ENCODE measurements at places on chromosomes 4 and X.
A peak's percentile ranks its signal among the peaks of the same experiment; 100 is the strongest.

DNA sequence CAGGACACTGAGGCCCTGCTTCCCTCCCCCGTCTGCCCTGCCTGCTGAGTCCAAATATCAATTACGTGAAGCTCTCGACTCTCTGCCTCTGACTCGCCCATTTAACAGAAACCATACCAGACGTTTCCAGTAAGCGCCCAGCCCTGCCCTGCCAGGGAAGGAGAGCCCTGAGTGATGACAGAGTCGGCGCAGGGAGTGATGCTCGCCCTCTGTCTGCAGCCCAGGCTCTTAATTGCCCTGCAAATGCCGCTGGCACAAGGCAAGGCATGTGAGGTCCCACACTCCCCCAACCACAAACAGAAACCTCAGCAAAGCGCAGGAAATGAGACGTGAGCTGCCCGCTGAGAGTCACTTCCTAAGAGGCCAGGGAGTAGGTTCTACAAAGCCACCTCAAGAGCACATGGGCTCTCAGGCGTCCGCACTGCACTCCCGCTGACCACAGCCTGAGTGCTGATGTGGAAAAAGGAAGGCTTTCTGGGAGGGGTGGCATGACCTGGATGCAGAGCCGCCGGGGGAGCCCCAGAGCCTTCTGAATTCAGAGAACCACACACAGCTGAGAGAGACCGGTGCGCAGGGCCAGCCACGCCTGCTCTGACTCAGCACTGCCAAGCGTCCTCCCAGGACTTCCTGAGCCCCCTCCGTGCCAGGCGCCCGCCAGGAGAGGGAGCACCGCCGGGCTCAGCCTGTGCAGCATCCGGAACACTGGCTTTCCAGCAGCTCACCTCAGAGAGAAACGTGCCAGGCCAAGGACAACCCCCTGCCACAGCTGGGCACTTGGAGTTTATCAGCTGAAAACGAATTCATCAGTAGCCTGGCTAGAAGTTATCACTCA lies 5.3 kb downstream of the ZFYVE28 start:
- DNase-seq: peak; percentile 78

DNA sequence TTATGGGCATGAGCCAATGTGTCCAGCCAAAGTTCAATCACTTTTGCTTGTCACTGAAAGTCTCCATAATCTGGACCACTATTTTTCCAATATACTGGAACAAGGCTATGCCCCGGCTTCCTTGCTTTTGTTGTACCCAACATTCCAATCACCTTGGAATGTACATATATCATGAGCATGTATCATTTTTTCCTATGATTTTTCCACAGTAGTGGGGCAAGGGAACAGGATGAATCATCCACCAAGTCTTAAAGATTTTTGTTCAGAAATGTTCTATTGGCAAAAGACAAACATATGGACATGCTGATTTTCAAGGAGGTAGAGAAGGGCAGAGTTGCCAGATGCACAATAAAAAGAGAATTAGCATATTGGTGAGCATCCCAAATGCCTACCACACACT lies 548.1 kb upstream of the INTU start:
- no peak for DNase-seq

- DNase-seq: no peak
These were observed 22.0 kb upstream of the SPINK2 start for GRCh38 chr4:56843421-56843899.

GRCh38 chr4:90597927-90598326 lies 470.7 kb downstream of the CCSER1 start:
- DNase-seq: no peak

- DNase-seq: no peak
These were observed 23.6 kb upstream of the CBR4 start for GRCh38 chr4:169033660-169034059.

DNA sequence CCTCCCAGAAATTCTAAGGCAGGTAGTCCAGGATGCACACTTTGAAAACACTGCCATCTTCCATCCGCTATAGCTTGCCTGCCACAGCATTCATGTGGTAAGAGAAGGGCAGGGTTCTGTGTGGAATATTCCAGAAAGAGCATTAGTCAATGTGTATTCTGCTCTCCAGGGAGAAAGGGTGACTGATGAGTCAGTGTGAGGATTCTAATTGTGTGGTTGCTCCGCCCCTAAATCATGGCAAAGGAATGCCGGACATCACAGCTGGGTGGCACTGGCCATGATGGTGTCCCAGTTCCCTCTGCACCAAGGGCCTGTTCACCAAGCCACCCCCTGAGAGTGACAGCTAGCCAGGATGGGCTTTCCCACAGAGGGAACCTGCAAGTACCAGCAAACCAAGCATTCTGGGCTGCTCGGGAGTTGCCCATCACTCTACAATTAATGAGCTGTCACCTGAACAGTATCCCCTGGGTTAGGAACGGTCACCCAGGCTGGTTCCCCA lies 9.5 kb downstream of the IDS start:
- DNase-seq: no peak

GRCh38 chrX:71439420-71439819 lies 73.3 kb downstream of the TAF1 start:
- no peak for DNase-seq

DNA sequence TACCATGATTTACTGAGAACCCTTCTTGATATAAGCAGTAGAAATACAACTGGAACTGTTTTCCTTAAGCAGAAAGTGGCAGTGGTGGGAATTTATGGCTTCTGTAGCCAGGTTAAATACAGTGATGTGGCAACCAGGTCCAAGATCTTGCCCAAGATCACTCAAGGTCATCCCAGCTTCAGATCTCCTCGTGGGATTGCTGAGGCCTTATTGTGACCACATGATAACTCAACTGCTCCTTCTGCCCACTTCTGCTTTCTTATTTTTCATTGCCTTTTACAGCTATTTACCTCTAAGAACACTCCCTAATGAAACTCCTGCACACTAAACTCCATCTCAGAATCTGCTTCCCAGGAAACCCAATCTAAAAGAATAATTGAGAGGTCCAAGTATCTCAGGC lies 12.4 kb upstream of the CYBB start:
- DNase-seq: no peak

- DNase-seq: no peak
These were observed 368.0 kb downstream of the GBA3 start for GRCh38 chr4:23060776-23061175.
